Activated CD4-positive, alpha-beta T cell treated with anti-CD3 and anti-CD28 coated beads for 1 hour (primary cell): ENCODE measurements at places on chromosomes 2 and 18.

GRCh38 chr18:57789090-57789489 lies 14.0 kb downstream of the ATP8B1 start:
- DNase-seq: no peak

DNA sequence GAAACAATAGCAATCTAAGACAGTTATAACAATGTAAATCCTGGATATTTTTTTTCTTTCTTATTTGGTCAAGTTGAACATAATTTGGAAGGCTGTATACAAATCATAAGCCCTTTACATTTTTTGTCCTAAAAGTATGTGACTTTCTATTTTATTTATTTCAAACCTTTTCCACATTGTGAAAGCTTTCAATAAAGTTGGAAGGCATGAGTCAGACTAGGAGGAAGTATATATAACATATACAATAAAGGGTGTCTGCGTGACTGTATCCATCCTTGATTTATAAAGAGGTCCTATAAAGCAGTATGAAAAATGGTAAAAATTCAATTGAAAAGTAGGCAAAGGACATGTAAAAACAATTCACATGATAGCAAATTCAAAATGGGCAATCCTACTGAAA lies 44.4 kb downstream of the CRACDL start:
- DNase-seq: no peak

DNA sequence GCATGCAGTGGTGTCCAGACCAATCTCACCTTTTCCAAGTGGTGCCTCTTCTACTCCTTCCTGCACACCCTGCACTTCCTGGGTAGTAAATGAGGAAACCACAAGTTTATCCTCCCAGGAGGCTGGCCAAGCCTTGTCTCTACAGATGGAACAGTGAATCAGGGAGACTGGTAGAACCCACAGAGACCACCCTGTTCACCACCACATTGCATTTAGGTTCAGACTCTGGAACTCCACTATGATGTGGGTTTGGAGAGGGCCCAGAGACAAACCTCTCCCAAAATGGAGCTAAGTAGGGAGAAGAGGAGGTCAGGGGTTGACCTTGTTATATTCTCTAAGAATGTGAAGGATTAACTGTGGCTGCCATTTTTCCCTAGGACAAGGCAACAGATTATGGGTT lies 102.8 kb upstream of the FZD7 start:
- no peak for DNase-seq

GRCh38 chr18:79438898-79439627 lies 43.3 kb downstream of the NFATC1 start:
- peak; percentile 41 for DNase-seq

DNA sequence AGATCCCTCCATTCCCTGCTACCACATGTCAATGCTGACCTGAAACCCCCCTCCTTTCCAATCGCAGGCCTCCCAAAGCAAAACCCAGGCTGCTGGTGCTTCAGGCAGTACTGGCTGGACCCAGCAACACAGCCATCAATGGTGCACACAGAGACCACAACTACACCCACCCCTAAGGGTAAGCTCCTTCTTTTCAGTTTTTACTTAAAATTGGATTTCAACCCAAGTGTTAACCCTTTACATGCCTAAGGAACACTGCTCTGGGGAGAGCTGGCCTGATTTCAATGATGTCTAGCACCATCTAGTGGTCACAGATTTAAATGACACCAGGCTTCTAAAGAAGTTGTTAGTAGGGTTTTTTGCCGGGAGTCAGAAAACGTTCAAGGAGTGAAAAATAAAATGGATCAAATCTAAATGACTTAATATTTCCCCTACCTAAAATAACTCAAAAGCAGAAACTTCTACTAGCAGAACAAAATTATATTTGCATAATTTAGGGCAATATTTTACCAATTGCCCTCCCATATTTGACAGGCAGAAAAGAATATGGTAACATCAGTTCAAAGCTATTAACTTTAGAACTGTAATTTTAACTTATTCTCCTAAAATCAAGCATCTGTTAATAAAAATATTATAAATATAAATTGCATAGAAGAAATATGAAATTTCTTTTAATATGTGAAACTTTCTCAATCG lies 24.6 kb downstream of the FECH start:
- DNase-seq: no peak

- no peak for DNase-seq
Observed at GRCh38 chr2:102806250-102806837, 44.5 kb downstream of the TMEM182 start.

GRCh38 chr2:72146347-72147302 lies 1.0 kb downstream of the CYP26B1 start:
- peak; percentile 5 for DNase-seq

- no peak for DNase-seq
Observed at GRCh38 chr2:96131813-96132745, 6.2 kb downstream of the ASTL start.

- no peak for DNase-seq
Observed at GRCh38 chr2:31703253-31703652, 122.5 kb upstream of the SRD5A2 start.

GRCh38 chr2:101893681-101894381 lies 97.9 kb upstream of the IL1R2 start:
- DNase-seq: no peak

- DNase-seq: peak; percentile 70
Observed at GRCh38 chr2:61905372-61906185, at the start of gene COMMD1. TSS of gene COMMD1 (plus strand) at chr2:61905674. CDS start at chr2:61905679, 5 bp downstream.

- DNase-seq: no peak
Observed at GRCh38 chr2:214265991-214266489, 144.8 kb upstream of the VWC2L start.

DNA sequence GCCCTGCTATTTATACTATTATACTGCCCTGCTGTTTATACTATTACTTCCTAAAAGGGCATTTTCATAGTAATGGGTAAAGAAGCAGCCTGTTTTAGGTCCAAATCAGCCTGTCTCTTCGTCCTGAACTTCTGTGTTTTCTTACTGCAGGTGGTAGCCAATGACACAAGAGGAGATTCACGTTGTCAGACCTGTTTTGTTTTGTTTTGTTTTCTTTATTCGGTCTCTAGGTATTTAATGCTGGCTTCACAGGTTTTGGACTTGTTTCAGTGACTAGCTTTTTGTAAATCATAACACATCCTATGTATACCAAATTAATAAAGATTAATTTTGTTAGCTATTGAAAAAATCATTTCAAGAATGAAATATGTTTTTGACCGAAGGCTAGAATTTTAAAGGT lies 116.4 kb downstream of the MAP3K20 start:
- DNase-seq: no peak

DNA sequence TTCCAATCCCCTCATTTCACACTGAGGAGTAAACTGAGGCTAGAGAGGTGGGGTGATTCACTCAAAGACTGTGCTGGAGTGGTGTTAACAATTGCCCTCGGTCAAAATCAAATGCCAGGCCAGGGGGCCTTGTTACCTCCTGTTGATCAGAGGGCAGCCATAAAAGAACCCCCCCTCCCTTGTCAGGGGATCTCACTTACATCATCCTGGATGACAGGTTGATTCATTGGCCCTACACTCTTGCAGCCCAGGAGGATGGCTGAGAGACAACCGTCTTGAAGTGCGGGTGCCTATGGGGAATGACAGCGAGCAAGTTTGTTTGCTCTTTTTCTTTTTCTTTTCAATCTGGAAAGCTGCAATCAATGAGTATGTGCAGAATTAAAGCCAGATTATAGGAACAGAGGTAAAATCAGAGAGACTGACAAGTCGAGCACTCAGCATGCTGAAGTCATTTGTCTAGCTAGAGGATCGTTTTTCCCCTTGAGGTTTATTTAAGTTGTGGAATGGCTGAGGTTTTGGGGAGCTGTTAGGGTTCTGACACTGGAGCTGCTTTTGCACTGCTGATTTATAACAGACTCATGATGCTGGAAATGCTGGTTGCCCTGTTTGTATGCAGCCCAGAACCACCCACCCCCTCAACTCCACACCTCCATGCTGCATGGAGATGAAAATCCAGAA lies 26.4 kb upstream of the NRP2 start:
- DNase-seq: no peak

DNA sequence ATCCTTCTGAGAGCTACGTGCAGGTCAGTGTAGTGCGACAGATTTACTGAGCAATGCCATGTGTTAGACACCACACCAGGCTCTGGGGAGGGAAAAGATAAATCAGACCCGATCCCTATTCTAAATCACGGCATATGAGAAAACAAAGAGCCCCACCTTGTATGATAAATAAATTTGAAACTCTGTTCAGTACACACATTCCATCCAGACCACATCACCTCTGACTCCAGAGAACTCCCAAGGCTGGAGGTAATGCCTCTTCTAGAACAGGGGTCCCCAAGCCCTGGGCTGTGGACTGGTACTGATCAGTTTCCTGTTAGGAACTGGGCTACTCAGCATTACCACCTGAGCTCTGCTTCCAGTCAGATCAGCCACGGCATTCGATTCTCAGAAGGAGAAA lies 77.3 kb downstream of the QPCT start:
- no peak for DNase-seq

DNA sequence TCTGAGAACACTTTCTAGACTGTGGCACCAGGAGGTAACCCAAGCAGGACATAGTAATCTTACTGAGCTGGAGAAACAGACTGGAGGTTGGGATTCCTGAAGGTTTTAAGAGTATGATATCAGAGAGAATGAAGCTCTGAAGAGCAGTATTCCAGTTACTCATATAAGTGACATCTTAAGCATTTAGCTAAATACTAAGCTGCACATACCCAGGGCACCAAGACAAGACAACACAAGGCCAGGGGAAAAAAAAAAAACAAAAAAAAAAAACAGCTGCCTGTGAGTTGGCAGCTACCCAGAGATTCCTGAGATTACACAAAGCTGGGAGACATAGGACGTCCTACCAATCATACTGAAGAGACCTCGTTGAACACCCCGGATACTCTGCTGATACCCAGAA lies 175.8 kb downstream of the SRBD1 start:
- DNase-seq: no peak

DNA sequence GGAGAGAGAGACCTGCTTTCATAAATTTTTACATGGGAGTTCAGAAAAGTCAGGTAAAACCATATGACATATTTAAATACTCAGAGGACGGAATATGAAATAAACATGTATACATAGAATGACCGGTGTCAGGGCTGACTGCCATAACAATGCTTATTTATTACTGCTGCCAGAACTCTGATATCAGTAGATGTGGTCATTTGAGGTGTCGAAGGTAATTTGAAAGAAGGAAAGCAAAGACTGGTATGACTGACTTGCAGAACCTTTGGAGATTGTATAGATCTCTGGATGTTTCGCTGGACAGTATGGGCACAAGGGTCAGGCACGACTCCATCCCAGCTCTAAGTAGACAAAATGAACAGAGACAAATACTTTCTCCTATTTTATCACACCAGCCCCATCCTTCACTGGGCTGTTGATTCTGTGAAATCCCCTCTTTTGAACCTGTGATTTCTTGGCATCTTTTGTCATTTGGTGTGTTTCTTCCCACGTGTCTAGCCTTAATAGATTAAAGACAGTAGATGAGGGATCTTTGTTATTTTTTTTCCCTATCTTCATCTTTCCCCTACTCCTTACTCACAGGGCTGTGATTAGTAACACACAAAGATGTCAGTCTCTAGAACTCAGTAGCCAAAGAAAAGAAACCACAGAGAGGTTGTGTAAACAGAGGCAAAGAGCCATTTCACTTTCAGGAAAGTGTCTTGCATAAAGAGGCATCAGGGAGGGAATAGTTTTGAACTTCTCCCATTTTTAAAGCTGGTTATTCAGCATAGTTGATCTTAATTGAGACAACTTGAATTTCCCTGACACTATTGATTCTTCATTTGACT lies 61.6 kb downstream of the ICOS start:
- no peak for DNase-seq

- DNase-seq: no peak
Observed at GRCh38 chr2:164913640-164914350, 41.5 kb downstream of the SLC38A11 start.

- no peak for DNase-seq
Observed at GRCh38 chr2:73611193-73611592, 31.0 kb downstream of the NAT8 start.

GRCh38 chr2:173681881-173682650 lies 283.1 kb downstream of the SP3 start:
- no peak for DNase-seq

DNA sequence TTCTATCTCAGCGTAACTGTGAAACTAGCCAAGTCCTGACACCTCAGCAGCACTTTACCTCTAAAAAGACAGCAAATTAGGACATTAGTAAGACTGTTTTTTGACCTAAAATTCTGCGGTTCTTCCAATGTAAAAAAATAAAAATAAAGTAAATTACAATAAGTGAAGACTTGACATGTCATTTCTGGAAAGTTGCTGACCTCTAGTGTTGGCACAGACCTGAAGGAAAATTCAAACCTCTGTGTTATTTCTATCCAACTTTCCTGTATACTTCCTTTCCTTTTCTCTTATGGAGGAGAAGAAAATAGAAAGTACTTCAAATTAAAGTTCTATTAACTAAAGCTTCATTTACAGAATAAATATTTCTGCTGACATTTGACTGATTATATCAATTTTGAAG lies 110.6 kb downstream of the TMEM182 start:
- DNase-seq: no peak

DNA sequence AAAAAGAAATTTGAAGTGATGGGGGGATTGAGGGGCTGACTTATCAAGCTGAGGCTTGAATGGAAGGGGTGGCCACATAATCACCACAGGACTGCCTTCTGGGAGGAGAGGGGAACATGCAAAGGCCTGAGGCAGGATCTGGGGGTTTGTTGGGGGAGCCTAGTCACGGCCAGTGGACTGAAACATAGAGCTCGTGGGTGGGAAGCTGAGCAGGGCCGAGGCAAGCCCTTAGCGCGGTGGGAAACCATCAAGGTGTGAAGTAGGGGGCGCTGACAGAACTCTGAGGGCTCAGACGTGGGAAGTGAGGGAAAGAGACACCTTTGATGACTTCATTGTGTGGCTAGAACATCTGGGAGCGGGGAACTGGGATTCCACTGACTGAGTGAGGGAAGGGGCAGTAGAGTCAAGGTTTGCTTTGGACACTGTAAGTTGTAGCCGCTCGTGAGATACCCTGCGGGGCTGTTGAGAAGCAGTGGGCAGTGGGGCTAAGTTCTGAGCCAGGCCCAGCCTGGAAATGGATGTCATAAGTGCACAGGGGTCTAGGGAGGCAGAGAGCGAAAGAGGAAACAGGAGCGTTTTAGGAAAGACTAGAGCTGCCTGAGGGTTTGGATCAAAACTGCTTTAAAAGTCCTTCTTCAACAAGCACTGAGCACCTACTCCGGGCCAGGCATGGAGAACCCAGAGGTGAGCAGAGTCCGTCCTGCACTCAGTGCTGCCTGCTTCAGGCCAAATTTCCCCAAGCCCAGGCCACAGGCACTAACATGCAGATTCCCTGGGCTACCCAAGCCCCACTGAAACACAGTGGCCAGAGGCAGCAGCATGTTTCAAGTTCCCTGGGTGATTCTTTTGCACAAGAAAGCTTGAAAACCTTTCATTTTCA lies 686 bp upstream of the SNORC start:
- no peak for DNase-seq
